ENCODE measurements at places on chromosomes 16 and 17. TPM values are rescaled to one million over a fixed set of nuclear protein-coding genes. Genes with fewer than 3 reads are reported as not detected.
A peak's percentile ranks its signal among the peaks of the same experiment; 100 is the strongest.

GRCh38 chr16:89534252-89534756 lies 26.1 kb downstream of the SPG7 start:
- DNase-seq, result peak; percentile 34

- DNase-seq, result no peak
These were observed 4.3 kb downstream of the KLHL36 start for GRCh38 chr16:84652566-84652965.

GRCh38 chr17:48542114-48542656 lies 2.7 kb downstream of the HOXB2 start:
- no peak for DNase-seq

DNA sequence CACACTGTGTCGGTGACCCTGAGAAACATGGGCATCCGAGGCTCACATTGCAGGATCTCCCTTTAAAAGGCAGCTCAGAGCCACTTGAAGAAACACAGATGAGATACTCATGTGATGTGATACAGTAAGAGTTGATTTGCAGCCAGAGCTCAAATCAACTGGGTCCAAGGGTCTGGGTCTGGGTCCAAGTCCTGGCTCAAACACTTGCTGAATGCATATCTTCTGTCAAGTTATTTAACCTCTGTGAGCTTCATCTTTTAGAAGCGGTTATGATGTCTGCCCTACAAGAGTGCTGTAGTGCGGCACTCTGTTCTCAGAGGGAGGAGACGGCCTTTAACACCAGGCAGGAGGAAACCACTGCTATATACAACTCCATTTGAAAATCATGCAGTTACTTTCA lies 6.4 kb downstream of the KRT38 start:
- DNase-seq, result no peak

GRCh38 chr17:76689859-76690258 lies 20.9 kb downstream of the MXRA7 start:
- DNase-seq, result no peak

DNA sequence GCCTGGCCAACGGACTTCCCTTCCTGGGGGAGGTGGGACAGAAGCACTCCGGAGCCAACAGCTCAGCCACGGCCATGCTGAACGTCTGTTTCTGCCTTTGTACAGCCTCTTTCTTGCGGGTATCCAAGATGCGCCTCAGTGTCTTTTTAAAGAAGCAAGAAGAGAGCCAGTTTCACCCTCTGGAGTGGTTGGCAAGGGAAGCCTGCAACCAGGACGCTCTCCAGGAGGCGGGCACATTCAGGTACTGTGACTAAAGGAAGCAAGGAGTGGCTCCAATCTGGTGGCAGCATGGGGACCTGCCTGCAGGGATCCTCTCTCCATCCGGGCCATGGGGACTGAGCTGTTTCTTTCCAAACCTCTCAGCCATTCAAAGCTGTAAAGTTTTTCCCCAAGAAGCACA lies 60.6 kb upstream of the ENDOV start:
- DNase-seq, result no peak

GRCh38 chr17:5139458-5139732 lies 23.6 kb downstream of the USP6 start:
- DNase-seq, result no peak

GRCh38 chr16:2468233-2468724 lies 2.8 kb upstream of the NTN3 start:
- DNase-seq, result peak; percentile 70

GRCh38 chr17:66579556-66579955 lies 255.4 kb upstream of the CACNG5 start:
- no peak for DNase-seq

GRCh38 chr17:76567634-76568432 lies 17.8 kb downstream of the ST6GALNAC2 start:
- no peak for DNase-seq

DNA sequence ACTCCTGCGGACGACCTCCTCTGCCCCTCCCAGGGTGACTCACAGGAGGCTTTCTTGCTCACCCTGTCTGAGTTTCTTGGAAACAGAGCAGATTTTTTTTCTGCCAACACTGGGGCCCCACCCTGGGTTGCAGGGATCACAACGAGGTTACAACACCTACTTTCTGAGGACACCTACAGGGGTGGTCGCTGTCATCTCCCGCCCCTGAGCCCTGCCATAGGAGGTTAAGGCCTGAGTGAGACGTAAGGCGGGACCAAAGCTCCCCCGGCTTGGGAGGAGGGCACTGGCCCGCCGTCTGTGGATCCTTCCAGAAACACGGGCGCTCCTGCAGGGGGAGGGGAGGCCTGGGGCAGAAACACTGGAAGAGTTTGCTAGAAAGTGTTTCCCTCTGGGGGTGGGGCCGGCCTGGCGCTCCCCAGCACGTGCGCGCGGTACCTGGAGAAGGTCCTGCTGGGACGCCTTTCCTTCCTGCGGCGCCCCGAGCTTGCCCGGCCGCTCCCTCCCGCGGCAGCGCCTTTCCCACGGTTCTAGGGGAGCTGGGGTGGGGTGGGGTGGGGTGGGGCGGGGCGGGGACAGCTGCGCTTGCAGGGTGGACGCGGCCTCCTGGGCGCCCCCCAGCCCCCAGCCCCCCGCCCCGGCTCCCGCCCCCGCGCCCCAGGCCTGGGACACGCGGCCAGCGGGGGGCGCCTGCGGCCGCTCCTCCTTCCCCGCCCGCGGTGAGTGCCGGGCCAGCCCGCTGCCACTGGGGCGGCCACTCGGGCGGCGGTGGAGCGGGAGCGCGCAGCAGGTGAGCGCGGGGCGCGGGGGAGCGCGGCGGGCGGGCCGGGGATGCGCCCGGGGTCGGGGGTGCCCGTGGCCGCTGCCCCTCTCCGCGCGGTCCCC lies 20.7 kb upstream of the ADCY7 start:
- peak; percentile 47 for DNase-seq

DNA sequence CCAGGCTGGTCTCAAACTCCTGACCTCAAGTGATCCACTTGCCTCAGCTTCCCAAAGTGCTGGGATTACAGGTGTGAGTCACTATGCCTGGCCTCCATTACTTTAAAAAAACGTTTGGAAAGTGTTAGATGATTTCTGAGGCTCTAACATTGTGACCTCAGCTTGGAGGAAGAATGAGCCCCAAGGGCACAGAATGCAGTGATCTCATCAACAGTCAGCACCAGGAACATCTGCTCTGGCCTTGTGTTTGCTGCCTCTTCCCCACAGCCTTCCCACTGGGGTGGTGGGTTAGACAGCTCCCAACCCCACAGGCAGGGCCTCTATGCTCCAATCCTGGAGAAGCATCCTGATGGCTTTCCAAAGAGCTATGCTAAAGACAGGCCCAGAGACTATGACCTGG lies 37.7 kb upstream of the SREBF1 start:
- no peak for DNase-seq

GRCh38 chr17:8585911-8586310 lies 44.6 kb downstream of the MYH10 start:
- DNase-seq, result peak; percentile 29

DNA sequence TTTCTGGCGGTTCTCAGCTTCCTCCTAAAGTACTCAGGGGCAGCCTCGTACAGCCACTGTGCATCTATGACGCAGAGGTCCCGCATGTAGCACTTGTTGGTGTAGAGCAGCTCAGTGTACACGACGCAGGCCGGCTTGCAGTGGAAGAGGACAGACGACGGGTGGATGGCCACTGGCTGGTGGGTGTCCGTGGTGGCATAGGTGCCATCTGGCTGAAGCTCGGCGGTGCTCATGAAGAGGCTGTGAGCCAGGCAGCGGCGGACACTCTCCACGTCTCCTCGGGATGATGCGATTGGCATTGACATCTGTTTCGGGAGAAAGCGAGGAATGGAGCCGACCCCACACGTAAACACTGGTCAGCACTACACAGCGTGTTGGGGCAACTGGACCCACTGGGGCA lies 5.3 kb upstream of the C1QBP start:
- DNase-seq, result no peak

- DNase-seq, result no peak
These were observed 29.0 kb downstream of the CDK5R1 start for GRCh38 chr17:32515677-32516383.

DNA sequence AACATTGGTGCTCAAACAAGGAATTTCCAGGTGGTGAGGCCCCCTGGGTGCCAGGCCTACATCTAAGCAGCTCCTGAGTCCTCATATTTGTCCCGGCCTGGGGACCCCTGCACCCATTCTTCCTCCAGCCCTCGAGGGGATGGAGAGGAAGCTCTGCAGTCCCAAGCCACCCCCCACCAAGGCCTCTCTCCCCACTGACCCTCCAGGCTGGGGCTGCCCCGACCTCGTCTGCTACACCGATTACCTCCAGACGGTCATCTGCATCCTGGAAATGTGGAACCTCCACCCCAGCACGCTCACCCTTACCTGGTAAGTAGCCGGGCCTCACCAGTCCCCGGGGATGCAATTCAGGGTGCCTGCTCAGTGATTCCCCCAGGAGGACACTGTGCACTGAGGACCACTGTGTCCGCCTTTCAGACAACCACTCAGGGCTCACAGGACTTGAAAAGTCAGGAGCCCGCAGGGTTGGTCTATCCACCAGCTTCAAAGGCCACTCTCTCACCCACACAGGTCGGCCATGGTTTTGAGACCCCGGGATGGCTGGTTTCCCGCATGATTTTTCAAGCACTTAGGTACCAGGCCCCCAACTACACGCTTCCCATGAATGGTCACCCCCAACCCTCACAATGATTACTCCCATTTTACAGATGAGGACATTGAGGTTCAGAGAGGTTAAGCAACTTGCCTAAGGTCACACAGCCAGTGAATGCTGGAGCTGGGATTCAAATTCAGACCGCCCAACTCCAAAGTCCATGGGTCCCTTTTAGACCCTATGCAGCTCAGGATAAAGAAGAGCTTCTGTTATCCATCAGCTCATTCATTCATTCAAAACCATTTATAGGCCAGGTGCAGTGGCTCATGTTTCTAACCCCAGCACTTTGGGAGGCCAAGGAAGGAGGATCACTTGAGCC lies 32.4 kb downstream of the IL21R start:
- DNase-seq, result no peak

DNA sequence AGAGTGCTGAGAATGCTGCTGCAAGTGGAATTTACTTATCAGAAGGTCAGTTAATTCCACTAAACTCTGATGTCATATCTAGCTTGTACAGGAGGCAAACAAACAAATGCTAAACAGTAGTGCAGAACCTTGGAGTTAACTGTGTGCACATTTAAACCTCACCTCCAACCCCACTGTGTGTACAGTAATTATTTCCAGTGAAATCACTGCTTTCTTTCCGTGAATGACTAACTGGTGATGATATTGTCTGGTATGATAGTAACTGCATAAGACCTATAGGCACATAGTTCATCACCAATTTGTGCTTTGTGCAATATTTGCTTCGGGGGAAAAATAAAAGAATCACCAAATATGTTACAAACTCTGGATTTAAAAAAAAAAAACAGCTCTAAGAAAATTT lies 492.5 kb upstream of the HSBP1 start:
- DNase-seq, result no peak

DNA sequence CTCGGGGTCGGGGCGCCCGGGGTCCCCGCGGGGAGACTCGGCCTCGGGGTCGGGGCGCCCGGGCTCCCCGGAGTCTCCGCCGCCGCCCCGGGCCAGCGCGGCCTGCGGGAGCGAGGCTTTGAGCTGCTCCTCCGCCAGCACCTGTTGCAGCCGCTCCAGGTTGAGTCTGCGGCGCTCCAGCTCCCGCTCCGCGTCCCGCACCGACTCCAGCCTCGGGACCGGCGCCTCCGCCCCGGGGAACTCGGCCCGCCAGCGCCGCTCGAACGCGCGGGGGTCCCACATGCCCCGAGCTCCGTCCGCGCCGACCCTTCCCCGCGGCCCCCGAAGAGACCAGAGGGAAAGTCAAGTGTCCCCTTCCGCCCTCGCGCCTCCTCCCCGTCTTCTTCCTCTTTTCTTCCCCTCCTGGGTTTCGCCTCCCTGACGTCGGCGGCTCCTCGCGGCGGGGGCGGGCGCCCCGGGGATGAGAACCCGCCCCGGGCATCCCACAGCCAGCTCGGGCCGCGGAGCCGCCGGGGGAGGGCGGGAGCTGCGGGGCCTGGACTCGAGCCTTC lies 40.8 kb upstream of the BHLHA9 start:
- peak; percentile 21 for DNase-seq

GRCh38 chr17:82753201-82753464 lies 1.3 kb downstream of the TBCD start:
- no peak for DNase-seq

DNA sequence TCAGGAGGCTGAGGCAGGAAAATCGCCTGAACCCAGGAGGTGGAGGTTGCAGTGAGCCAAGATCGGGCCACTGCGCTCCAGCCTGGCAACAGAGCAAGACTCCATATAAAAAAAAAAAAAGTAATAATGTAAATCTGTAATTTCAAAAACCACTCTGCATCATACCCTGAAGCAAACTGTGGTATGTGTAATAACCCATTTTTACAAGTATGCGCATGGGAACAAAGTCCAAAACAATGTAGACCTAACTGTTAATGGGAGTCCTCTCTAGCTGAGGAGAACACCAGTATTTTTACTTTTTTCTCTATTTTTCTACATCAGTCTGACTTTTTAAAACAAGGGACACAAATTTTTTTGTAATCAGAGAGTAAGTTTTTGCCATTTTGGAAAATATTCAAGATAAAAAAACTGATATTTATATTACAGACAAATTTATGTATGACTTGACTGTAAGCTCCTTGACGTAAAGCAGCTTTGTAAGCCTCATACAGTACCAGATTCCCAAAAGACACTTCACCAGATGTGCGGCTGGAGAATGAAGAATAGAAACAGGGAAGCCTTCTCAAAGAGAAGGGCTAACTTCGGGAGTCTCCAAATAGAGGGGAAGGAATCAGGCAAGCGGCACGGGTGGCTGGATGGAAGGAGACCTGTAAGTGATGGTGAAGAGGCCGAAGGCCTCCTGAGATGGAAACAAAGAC lies 25.7 kb downstream of the CMTM4 start:
- no peak for DNase-seq

DNA sequence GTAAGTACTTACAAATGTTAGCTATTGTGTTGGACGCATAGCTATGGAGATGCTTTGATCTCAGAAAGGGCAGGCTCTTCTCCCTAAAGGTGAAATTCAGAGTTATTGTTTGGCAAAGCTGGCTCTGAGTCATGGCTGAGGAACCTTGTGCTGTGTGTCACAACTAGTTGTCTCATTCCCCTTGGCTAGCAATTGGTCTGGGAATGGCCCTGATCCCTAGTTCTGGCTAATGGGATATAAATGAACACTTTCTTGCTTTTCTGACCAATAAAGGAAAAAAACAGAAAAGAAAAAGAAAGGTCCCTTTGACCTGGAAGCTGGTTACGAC lies 210.6 kb downstream of the MAP2K4 start:
- no peak for DNase-seq

DNA sequence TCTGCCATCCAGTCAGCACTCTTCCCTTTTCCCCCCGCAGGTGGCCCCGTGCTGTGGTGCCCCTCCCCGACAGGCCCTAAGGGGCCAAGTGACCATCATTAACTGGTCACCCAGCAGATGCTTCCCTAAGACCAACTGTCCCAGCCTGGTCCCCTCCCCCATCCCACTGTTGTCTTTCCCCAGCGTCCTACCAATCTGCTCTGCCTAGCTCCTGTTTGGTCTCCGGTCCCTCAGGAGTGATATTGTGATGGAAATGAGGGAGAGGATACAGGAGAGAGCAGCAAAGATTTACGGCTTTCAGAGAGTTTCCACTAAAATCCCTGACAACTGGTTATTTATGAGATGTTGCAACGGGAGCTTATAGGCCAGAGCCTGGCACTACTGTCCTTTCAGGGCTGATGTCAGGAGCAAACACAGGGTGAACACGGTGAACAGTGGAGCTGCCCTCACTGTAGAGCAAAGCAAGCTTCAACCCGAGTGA lies 1.4 kb upstream of the TTLL6 start:
- no peak for DNase-seq

IFI35 gene
- 18.8 TPM for total RNA-seq

CLEC10A gene
- total RNA-seq, result 5.2 TPM

MSI2 gene
- total RNA-seq, result 64.0 TPM

OR1F1 gene
- not detected for total RNA-seq

ABCC11 gene
- 1.3 TPM for total RNA-seq

NFATC2IP gene
- total RNA-seq, result 37.0 TPM

CCL4L2 gene
- total RNA-seq, result 52.2 TPM

SGSM2 gene
- 47.8 TPM for total RNA-seq

Measured in lung (tissue), 17 donors.